ENCODE measurements at places on chromosomes 2 and 18. TPM values are rescaled to one million over a fixed set of nuclear protein-coding genes. Genes with fewer than 3 reads are reported as not detected.

DNA sequence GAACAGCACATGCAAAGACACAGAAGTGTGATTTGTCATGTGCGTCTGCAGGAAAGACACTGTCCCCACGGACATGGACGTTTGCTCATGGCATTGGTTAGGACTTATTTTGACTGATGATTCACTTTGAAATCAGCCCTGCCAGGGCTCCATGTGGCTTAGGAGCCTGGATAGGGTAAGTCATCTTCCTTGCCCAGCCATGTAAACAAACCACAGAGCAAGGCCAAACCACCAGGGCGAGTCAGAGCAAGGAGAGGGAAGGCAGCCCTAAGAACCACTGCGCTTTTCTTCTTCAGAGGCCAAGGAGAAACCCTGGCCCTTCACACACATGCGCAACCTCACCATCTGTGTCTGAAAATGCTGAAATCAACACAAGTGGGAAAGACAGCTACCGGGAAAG, 88.8 kb downstream of the GFPT1 start:
- no peak for DNase-seq

GRCh38 chr2:27024188-27024587, 8.6 kb upstream of the TMEM214 start:
- no peak for DNase-seq

DNA sequence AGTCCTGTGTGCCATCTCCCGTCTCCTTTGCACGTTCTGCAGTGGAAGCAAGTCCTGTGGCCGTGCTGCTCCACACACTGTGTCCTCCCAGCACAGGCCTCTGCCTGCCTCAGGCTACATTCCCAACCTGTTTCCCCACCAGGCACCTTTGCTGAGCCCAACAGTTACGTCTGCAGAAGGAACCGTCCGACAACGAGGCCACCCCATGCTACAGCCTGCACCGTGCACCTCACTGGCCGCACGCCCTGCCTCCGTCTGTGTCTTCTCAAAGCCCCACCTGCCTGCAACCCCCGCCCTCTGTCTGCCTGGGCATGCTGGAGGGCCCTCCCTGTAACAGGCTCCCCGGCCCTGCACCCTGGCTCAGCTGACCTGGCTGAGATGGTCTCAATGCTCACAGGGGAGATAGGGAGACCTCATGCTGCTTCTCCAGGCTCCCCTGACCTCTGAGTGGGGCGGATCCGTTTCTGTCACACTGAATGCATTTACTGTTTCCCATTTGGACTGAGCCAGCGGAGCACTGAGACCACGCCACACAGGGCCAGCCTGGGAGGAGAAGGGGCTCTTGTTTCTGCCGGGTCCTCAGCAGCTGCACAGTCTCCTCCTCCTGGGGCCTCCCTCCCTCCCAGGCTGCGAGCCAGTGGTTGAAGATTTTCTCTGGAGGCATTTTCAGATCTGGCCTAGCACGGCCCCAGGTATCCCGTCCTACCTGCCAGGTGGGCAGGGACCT, 109.1 kb upstream of the OTOS start:
- DNase-seq, result peak; percentile 87

The KCNE4 gene
- 14.8 TPM for total RNA-seq

DNA sequence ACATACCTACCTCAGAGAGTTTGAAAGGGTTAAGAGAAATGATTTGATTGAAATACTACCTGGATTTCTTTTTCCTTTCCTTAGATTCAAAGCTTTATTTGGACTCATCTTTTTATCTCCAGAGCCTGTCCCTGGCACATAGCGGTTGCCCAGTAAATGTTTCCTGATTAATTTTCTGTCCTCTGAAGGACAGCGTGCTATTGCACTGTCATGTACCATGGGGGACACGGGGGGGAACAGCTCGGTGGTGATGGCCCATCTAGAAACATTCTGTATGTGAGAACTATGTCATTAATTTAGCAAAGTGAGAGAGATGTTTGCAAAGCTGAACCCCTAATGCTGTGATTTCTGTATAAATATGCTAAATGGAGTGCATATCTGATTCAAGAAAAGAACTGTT, 26.4 kb upstream of the CABYR start:
- DNase-seq, result peak; percentile 19

DNA sequence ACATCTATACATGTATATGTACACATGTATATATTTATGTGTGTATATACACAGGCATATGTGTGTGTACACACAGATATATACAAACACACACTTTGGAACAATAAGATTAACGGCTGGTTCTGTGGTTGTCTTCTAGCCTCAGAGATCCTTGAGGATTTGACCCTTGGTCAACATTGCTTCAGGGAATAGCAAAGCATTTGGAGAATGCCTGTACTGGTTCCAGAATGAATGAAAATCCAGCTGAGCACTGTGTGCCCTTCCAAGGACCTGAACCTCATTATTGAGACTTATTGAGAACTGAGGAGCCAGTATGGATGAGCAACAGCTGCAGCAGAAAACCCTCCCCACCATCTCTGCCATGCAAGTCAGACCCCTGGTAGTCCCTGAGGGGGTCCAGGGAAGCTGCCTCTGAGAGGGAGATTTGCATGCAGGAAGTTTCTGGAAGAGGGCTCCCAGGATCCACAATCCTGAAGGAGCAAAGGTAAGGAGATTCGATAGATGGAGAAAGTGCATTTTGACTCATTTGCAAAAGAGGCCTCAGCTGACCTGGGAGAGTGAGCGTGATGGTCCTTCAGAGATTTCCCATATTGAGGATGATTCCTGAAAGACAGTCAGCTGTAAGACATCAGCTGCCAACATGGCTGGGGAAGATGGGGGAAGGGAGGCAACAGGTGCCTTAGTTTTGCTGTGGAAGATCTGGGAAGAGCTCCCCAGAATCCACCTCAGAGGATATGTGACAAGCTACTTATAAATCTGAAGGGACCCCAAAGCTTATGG, 166.6 kb upstream of the NCKAP5 start:
- DNase-seq, result no peak

The HAAO gene
- 2.9 TPM for total RNA-seq

DNA sequence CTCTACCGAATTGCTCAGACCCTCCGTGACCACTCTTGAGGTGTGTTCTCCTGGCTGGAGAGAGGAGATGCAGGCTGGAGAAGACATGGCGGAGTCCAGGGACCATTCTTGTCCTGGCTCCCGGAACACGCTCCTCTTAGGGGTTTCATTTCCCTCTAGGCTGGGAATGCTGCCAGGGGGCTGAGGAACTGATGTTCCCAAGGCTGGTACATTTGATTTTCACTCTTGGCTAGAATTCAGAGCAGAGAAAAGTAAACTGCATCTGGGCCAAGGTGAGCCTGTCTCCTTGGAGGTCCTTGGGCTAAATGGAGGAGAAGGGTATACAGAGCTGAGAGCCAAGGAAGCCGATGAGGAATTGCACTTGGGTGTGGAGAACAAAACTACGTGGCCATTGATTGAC, 28.2 kb upstream of the LBH start:
- DNase-seq, result no peak

The GAREM1 gene
- 8.7 TPM for total RNA-seq

GRCh38 chr2:70123051-70123828, 36.0 kb downstream of the PCBP1 start:
- no peak for DNase-seq

DNA sequence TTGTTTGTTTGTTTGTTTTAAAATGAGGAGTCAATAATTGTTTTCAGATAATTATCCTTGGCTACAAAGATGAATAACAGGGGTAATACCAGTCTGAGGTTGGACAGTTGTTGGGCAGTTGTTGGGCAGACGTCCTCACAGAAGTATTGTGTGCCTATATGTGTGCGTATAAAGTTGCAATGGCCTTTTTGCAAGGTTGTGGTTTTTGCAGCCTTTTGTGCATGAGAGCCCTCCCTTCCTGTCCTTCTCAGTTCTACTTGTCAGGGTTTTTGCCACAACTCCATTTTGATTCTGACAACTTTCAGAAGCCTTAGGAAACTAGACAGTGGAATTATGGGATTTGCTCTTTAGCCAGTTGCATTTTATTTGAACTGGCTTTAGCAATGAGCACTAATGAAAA, 6.0 kb upstream of the STK39 start:
- peak; percentile 8 for DNase-seq

GRCh38 chr2:19863303-19864041, 38.3 kb downstream of the TTC32 start:
- DNase-seq, result no peak

- no peak for DNase-seq
Observed at GRCh38 chr18:615773-616172, 19.0 kb downstream of the CLUL1 start.

DNA sequence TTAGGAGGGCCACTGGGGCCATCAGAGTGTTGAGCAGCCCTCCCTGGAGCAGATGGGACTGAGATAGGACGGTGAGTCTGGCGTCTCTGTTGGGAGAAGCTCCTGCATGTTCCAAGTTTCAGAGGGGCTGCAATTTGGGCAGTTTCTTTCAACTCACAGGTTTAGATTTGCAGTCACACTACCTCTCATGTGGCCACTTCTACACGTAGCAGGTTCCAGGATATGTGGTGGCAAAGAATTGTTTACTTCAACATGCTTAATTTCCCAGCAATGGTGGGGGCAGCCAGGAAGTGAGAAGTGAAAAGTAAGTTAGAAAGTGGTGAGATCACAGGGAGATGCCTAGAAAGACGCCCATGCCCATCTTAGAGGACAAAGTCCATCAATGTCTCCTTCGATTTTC, 9.3 kb downstream of the NCK2 start:
- no peak for DNase-seq

GRCh38 chr2:27798948-27799645, 27.6 kb downstream of the MRPL33 start:
- peak; percentile 91 for DNase-seq

- peak; percentile 84 for DNase-seq
Observed at GRCh38 chr2:102442967-102443828, 20.2 kb downstream of the IL18RAP start.

GRCh38 chr2:111691164-111691875, 192.7 kb downstream of the ANAPC1 start:
- DNase-seq, result no peak
